Central memory CD4-positive, alpha-beta T cell (primary cell): ENCODE measurements at places on chromosomes 12 and 14.

DNA sequence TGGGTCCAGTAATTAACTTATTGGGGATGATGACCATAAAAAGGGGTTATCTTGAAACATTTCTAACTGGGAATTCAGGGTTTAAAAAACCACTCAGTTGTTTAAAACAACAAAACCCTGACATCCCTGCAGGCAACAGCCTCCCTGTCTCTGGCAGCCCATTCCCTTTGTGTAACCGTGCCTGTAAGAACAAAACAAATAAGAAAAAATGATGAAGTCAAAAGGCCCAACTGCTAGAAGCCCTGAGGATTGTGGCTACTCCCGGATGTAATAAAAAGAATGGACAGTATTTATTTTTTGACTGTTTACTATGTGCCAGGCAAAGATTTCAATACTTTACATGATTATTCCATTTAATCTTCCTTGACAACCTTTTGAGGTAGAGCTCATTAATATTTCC, 75.3 kb downstream of the TMCC3 start:
- no peak for DNase-seq

DNA sequence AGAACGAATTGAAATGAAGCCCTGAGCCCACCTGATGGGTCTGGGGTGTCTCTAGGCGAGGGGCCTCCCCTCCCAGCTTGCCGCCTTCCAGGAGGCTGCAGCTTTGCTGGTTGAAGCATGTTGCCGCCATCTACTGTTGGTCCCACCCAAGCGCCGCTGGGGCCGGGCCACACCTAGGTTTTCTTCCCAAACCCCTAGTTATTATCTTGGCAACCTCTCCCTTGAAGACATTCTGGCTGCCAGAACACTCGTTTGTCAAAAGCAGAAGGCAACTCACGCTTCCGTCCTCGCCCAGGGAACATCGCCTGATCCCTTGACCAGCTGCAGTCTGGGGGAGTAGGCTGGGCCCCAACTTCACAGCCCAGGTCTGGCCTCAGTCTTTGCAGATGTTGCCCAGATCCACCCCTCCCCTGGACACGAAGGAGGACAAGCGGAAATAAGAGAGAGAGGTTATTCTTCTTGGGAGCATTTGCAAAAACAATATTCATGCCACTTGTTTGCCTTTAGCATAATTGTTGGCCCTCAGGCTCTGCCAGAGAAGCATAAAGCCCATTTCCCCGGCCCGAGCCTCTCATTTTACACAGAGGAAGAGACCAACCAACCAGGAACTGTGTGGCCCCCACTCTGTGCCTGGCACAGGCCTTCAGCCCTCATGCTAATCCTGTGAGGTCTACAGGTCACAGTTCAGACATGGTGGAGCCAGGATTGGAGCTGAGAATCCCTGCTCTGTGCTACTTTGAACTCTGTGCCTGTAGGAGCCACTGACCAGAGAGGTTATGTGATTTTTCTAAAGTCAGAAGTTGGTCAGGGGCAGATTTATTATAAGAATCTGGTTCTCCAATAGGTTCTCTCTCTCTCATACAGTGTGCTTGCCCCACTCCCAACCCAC, 6.8 kb downstream of the EMP1 start:
- DNase-seq, result no peak

- DNase-seq, result no peak
These were observed 102.9 kb downstream of the PIWIL1 start for GRCh38 chr12:130440411-130441080.

DNA sequence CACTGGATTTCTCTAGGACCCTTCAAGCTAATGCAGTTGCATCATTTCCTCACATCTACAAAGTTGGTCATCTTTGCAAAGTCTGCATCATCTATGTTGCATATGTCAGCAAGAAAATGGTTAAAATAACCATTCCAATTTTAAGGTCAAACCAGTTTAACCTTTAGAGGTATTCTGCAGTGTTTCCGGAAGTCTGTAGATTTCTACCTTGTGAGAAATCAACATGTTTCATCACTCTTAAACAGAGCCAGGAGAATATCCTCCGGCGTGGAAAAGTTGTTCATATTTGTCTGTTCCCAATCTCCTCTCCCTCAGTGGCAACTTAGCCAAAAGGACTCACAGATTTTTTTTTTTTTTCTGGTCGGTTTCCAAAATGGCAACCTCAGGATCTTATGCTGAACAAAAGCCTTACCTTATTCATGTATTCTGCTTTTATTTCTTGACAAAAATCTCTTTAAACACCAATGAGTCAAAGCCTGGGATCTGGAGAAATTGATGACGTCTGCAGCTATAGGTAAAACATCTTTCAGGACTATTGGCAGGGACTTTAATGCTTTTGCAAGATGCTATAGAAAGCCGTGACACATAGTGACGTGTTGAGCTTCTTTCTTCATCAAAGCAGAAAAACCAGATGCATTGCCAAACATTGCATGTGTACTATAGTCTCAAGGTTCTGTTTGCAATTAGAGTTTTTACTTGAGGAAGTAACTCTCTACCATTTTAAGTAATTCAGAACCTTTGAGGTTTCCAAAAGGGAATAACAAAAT, 16.0 kb upstream of the CDK17 start:
- DNase-seq, result no peak

- no peak for DNase-seq
These were observed 14.8 kb downstream of the CREBL2 start for GRCh38 chr12:12626471-12626870.

DNA sequence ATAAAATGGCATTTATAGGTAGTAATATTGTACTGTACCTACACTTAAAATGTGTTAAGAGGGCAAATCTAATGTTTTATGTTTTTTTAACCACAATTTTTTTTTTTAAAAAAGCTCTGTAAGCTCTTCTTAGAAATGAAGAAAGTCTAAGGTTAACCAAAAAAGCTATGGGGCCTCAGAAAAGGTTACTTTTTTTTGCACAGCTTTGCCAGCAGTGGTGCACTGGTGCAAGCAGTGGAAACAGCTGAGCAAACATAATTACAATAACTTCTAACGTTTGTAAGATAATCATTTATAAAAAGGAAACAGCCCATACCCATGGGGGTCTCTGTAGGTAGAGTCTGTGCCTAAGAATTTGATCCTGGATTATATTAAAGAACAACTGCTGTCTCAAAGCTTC, 85.1 kb upstream of the NID2 start:
- no peak for DNase-seq

GRCh38 chr12:108853981-108854446, 3.4 kb downstream of the SSH1 start:
- DNase-seq, result no peak

DNA sequence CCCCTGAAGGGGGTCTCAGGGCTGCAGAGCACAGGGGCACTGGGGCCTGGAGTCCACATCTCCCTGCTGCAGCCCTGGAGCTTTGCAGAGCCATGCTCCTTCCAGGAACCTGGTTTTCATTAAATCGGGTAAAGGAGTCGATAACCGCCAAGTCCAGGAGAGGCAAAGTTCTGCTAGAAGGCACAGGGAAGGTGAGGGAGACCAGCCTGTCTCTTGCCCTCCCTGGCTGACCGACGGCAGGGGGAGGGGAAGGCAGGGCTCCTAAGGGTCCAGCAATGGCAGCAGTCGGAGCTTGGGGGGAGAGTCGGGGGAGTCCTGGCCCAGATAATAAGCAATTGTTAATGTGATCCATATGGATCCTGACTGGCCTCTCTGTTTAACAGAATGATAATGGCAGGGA, 3.0 kb downstream of the FIGNL2 start:
- DNase-seq, result no peak

DNA sequence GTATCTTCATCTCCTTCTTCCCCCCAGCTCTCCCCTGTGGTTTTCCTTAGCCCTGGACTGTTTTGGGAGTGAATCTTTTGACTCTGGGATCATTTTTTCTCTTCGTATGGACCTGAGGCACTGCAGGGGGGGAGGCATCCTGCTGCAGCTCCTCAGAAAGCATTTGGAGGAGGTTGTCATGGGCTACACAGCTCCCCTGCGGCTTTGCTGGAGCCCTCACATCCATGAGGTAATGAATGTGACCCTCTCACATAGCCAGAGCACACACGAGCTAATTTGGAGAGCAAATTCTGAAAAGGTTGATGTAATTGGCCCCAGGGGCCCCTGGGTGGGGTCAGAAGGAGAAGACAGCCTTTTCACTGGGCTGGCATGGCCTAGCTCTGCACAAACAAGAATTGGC, 110.9 kb downstream of the PAH start:
- DNase-seq, result no peak

DNA sequence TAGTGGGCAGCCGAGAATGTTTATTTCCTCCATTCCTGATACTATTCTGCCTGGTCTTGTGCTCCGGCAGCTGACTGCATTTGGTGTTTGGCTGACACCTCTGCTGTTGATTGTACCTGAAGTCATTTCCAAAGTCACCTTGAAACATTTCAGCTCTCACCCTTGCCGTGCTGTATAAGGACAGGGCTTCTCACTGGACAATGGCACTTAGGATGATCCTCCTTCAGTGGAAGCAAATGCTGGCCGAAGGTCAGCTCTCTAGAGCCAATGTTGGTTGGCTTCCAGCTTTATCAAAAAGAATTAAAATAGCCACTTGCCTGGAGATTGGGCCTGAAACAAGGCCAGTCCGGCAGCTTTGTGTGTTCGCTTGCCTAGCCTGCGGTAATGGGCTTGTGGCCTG, 44.0 kb downstream of the ACACB start:
- no peak for DNase-seq

- DNase-seq, result no peak
These were observed 339.5 kb downstream of the PDZRN4 start for GRCh38 chr12:41527534-41528116.

DNA sequence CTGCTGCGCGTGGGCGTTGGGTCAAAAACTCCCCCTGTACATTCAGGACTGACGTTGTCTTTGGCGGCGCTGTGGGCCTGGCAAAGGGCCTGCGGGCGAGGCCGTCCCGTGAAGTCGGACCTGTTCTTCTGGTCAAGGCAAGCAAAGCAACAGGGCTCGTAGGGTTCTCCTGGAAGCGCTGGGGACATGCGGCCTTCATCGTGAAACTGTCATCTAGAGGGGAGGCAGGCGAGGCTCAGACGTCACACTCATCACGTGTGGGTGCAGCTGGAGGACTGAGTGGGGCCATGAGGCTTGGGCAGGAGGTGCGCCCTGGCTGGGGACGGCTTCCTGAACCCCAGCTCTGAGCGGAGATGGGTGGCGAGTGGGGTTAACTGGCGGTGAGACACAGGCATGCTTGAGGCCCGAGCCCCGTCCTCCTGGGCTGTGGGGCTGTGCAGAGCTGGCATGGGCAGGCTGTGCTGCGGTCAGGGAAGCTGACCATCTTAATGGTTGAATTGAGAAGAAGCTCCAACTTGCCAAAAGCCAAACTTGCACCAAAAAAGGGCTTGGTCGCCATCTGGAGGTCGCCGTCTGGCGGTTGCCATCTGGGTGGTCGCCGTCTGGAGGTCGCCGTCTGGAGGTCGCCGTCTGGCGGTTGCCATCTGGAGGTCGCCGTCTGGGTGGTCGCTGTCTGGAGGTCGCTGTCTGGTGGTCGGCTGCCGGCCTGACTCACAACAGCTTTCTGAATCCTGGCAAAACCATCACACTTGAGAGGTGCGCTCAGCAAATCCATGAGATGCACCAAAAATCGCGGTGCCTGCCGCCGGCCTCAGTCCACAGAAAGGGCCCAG, 66.2 kb downstream of the NOC4L start:
- DNase-seq, result no peak

DNA sequence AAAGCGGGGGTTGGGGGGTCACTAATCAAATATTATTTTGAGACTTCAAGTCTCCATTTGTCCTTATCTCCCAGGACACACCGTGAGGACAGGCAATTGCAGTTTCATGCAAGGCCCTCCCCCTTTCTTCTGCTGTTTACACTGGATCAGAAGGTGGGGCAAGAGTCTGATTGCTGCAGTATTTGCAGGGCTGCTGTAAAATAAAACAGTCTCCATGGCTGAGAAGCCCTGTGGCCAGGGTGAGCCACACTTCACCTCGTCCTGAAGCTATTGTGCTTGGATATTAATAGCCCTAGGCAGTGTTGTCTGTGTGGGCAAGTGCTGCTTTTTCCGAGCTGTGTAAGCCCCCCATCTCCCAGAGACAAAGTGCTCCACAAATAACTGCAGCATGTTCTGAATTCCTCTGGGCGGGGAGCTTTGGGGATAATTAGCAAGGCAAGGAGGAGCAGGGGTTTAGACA, 187.4 kb upstream of the NTF3 start:
- no peak for DNase-seq

DNA sequence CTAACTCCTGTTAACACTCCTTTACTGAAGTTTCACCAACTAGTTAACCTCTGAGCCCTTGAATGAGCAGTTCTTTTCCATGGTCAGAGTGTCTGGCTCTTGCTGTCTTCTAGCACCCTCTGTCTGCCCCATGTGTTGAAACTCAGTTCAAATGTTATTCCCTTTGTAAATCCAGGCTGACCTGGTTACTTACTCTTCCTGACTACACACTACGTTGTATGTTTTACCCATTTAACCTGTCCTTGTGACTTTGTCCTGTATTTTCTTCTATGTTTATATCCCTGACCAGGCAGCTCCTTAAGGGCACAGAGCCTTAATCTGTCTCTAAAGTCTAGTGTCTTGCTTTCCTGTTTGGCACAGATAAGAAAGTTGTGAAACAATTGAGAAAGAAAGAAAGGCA, 389.0 kb upstream of the RPL10L start:
- DNase-seq, result no peak

- no peak for DNase-seq
These were observed 150.1 kb downstream of the NTF3 start for GRCh38 chr12:5582018-5582417.

- no peak for DNase-seq
These were observed 96.8 kb downstream of the SRGAP1 start for GRCh38 chr12:63941166-63941800.

GRCh38 chr12:126359216-126359615, 1294.0 kb downstream of the AACS start:
- DNase-seq, result no peak
